Gastroesophageal sphincter (tissue), 4 donors: ENCODE measurements at places on chromosomes 1 and 21. TPM values are rescaled to one million over a fixed set of nuclear protein-coding genes. Genes with fewer than 3 reads are reported as not detected.

GRCh38 chr1:153483776-153484175 lies 23.3 kb upstream of the S100A7 start:
- ATAC-seq, result no peak

GRCh38 chr1:143665606-143666005 lies 306.2 kb downstream of the FAM72C start:
- no peak for ATAC-seq

- ATAC-seq, result no peak
Measured at GRCh38 chr1:30969903-30970302, 61.3 kb upstream of the SDC3 start.

DNA sequence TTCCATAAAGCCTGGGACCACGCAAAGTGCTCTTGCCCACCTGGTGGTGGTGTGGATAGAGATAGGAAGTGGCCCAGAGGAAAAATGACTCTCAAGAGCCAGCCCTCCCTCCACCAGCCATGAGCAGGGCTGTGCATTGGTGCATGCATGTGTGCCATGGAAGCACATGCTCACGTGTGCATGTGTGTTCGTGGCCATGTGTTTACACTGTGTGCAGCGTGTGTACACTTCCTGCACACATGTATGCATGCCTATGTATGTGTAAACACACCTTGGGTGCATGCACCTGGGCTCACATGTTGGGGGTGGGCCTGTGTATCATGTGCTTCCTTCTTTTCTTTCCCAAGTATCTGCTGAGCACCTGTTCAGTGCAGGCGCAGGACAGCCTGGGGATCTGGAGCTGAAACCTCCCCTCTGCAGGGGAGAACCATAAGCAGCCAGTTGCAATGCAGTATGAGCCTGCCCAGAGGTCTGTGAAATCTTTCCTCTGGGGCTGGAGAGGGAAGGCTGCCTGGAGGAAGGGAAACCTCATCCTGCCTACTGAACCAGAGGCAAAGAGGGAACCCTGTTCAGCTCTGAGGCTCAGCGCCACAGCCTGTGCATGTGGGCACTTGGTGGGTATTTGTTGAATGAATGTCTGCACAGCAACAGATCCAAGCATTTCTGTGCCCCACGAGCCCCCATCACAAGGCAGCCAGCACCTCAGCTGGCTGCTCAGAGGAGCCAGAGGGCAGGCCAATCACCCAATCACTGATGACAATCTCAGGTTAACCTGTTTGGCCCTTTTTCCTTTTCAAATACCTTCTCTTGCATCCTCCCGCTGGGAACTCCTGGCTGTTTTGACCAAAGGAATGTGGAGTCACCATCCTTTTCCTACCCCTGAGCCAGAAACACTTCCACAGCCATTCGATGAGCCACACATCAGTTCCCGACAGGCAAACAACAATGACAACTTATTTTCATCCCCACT lies 327.0 kb downstream of the NPHP4 start:
- ATAC-seq, result no peak

GRCh38 chr1:111192658-111193519 lies 7.6 kb downstream of the DENND2D start:
- no peak for ATAC-seq

GRCh38 chr1:178275049-178275448 lies 181.1 kb downstream of the RASAL2 start:
- no peak for ATAC-seq

- ATAC-seq, result no peak
Measured at GRCh38 chr1:39892601-39893595, 8.8 kb downstream of the MYCL start.

Gene LCE1B
- total RNA-seq, result not detected

- ATAC-seq, result no peak
Measured at GRCh38 chr1:227741166-227741870, 6.1 kb downstream of the SNAP47 start.

Gene SPRR2G
- total RNA-seq, result not detected

Gene PCP4
- total RNA-seq, result 30.8 TPM

DNA sequence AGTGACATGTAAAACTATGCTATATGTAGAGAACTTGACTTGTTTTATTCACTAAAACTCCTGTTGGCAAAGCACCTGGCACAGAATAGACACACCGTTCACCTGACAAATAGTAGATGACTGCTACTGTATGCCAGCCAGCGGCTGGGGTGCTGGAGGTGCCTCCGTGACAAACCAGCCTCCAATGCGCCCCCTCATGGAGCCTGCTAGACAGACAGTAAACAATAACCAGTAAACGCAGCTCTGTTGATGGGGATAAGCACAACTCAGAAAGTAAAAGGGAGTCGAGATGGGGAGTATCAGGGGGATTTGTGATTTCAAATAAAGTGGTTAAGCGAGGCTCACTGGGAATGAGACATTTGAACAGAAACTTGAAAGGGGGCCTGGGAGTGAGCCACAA lies 107.2 kb downstream of the PRDM2 start:
- no peak for ATAC-seq

Gene MFSD2A
- 1.9 TPM for total RNA-seq

- no peak for ATAC-seq
Measured at GRCh38 chr1:51690285-51690961, 73.5 kb downstream of the OSBPL9 start.

DNA sequence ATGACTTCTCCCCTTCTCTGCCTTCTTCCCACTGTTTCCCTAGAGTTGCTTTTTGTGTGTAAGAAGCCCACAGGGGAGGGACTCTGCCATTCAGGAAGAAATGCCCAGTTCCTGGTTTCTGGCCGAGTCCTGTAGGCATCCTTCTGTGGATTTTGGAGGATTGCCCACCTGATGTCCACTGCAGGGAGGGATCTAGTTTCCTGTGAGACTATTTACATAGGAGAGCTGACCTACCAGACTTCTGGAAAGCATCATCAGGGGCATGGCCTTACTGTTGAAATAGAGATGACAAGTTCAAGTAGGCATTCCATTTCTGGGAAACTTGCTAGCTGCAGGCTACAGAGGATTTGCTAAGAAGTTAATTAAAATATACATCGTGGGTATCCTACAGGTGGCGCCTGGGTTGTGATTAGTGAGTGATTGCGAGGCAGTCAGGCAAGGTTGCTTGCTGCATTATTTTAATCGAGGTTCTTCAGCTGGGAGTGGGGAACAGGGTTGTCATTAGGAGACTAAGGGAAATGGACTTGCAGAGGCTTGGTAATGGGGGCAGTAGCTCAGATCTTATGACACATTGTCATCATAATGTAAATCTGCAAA lies 148.7 kb downstream of the HHAT start:
- no peak for ATAC-seq

GRCh38 chr1:47474278-47475193 lies 36.7 kb downstream of the FOXD2 start:
- ATAC-seq, result no peak

- no peak for ATAC-seq
Measured at GRCh38 chr1:184878002-184878401, 96.3 kb downstream of the NIBAN1 start.

- ATAC-seq, result no peak
Measured at GRCh38 chr1:88595355-88596002, 88.6 kb upstream of the PKN2 start.

DNA sequence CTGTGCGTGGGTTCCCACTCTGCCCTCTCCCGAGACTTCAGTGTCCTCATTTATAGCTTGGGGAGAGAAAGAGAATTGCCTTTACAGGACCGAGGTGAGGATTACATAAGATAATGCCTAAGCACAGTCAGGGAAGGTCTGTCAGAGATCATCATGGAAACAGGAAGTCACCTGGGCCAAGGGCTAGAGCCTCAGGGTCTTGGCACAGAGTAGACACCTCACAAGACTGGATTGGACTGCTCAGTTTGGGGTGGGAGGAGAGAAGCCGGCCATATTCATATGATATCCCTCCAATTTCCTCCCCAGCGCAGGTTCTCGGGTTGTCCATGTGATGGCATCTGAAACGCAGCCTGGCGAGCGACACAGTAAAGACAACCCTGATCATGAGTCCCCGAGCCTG lies 3.8 kb downstream of the CNR2 start:
- ATAC-seq, result no peak

DNA sequence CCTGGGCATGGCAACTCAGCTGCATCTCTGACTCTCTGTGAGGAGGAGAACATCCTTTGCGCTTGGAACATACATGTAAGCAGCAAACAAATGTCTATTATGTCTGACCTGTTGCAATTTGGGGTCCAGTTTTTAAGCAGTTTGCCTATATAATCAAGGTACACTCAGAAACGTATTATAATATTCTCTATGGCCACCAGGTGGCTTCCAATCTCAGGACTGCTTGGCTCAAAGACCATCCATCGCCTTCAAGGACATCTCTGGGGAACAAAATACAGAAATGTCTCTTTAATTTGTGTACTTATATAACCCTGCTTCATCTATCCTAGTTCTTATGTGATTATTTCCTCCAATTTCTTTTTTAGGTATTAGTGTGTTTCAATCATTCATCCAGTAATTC lies 227.2 kb downstream of the OLFM3 start:
- ATAC-seq, result no peak

Gene TRIM67
- total RNA-seq, result 0.13 TPM

Gene TRNP1
- 45.3 TPM for total RNA-seq

GRCh38 chr21:15370462-15370975 lies 305.7 kb upstream of the NRIP1 start:
- ATAC-seq, result no peak
